ENCODE measurements at places on chromosomes 6 and 20.
A peak's percentile ranks its signal among the peaks of the same experiment; 100 is the strongest.

DNA sequence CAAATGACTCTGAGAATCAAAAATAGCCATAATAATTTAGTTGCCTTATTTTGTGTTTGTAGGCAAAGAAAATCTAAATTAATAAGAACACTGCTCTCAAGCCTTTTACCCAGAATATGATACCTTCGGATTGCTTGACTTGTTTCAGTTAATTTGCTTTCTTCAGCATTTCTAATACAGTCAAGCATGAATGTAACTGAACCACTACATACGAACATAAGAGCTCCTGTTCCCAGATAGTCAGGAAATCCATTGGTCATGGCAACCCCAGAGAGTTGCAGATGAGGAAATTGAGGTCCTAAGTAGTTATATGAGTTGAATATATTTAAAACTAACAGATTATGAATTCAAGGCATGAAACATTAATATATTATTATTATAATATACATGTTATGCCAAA lies 2.9 kb downstream of the FRK start:
- no peak for DNase-seq

GRCh38 chr6:150598858-150599198 lies 857 bp upstream of the PLEKHG1 start:
- no peak for DNase-seq

GRCh38 chr6:116472706-116473105 lies 11.5 kb downstream of the CALHM6 start:
- no peak for DNase-seq

DNA sequence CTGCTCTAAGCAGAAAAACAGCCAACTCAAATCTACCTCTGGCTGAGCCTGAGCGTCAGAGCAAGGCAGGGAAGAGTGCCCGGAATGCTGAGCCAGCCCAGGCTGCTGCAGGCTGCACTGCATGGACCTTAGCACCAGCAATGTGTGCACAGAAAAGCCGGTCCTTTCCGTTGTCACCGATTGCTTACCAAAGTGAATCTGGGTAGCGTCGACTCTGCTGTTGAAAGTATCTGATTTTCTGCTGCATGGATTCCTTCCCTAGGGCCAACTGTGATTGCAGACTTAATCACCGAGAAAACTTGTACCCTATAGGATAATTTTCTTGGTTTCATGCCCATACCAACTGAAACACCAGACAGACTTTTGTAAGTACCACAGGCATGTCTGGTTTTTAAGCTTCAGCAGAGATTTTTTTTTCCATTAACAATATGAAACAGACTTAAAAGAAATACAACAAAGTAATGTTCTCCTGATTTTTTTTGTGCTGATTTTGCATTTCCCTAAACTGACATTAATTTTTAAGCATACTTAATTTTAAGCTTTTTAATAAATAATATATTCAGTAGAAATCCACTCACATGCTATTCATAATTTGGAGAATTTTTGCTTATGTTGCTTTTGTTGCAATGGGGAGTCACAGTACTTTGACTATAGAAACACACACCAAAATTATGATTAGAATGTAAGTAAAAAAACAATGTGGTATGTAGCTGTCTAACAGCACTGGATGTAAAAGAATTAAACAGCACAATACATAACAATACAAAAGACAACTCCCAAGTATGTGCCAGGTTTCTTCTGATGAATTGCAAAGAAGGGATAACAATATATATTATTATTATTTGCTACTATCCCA lies 218.0 kb downstream of the THBS2 start:
- no peak for DNase-seq

GRCh38 chr6:72140795-72141194 lies 254.4 kb downstream of the RIMS1 start:
- DNase-seq: no peak

DNA sequence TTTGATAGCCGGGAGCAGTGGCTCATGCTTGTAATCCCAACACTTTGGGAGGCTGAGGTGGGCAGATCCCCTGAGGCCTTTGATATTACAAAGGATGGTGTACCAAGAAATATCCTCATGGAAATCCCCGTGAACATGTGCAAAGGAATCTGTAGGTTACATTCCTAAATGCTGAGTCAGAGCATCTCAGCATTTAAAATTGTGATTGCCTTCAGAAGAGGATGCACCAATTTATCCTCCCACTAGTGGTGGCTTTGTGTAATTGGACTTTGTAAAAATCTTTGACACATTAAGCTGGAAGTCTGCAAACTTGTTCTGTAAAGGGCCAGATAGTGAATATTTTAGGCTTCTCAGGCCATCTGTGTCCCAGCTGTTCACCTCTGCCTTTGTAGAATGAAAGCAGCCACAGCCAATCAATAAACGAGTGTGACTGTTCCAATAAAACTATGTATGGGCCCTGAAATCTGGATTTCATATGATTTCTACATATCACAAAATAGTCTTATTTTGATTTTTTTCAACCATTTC lies 11.8 kb downstream of the TMEM14B start:
- DNase-seq: no peak

DNA sequence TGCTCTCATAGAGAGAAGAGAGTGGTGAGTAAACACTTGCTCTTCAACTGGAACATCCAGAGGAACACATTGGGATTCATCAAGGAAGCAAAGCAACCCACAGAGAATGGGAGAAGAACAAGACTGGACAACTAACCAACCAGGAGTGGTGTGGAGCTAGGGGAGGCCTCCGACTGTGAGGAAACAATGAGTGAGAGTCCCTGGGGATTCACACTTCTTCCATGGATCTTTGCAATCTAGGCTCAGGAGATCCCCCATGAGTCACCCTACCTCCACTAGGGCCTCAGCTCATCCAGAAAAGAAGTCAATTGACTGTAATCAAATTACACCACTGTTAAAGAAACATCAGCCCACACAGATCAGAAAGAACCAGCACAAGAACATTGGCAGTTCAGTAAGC lies 42.3 kb upstream of the CLVS2 start:
- DNase-seq: no peak

DNA sequence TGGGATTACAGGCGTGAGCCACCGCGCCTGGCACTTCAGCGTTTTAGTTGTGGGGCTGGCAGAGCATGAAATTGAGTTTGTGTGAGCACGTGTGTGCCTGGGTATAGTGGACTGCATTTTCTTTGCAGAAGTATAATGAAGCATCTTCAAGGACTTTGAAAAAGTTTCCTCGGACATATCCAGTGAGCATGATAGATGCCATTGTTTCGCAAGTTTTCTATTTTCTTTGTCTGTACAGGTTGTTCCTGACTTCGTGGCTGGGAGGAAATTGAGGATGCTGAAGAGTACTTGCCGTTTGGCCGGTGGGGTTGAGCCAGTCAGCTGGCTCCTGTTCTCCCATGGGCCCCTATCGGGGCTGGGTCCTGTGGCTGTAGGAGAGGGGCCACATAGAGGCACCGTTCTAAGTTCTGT lies 55.9 kb downstream of the RREB1 start:
- peak; percentile 76 for DNase-seq

- no peak for DNase-seq
Measured at GRCh38 chr6:16043171-16044135, 85.4 kb upstream of the MYLIP start.

DNA sequence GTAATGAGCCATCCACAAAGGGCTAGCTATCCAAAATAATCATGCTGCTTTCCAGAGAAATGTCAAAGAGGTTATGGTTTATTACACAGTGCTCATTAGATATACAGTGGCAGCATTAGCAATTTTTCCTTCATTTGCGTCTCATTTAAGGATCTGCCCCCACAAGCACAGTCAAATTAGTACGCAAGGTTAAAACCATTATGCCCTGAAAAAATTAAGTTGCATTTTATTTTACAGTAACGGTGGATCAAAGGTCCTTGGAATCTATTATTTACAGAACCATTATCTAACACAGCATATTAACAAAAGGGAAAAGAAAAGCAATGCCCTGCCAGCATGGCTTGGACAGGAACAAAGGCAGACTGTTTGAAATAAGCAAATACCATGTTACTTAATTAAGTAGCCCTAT lies 144.8 kb downstream of the PDSS2 start:
- no peak for DNase-seq

DNA sequence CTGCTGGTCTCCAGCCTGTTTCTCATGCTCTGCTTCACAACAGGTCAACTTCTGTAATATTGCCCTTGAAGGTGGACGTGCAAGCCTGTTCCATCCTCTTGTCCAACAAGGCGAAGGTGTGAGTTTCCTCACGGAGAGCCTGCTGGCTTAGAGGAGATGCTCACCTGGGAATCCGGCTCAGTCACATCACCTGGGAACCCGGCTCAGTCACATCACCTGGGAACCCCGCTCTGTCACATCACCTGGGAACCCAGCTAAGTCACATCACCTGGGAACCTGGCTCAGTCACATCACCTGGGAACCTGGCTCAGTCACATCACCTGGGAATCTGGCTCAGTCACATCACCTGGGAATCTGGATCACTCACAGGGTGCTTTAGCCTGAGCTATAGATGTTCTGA lies 230.1 kb downstream of the ERMARD start:
- no peak for DNase-seq

DNA sequence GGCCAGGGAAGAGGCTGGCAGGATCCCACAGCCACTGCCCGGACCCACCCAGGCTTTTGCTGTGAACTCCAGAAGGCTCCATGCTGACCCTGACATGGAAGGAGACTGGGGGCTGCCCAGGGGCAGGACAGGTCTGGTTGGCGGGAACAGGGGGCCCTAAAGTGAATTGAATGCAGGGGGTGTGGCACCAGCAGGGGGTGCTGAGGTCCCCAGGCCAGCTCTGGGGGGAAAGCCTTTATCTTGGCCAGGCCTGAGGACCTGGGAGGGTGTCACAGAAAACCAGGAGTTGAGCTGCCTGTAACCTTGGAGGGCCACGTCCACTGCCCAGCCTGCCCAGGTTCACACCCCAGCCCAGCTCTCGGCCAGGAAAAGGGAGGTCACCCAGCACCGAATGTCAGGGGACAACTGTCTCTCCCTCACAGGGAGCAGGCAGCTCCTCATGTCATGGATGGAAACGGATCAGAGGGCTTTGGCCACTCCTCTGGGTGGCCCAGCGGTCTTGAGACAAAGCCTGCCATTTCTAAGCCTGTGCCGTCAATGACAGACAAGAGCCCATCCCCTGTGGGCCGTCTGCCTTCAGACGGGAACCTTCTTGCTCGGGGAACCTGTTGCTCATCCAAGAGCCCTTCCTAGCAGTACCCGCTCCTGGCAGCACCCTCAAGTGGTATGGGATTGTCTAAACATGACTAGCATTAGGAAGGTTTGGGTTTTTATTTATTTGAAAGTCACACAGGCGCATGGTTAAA lies 2.9 kb upstream of the YTHDF1 start:
- no peak for DNase-seq

DNA sequence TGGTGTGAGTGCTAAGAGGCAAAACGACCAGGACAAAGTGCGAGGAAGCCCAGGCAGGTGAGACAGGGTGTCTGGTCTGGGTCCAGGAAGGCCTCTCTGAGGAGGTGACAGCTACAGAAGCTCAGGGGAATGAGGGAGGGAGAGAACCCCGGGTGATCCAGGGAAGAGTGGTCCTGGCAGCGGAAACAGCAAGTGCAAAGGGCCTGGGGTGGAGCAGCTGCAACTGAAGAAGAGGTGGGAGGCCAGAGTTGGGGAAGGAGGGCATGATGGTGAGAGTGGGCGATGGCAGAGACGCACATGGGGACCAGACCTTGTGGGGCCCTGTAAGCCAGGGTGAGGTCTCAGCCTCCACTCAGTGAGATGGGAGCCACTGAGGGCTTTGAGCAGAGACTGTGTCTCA lies 45.8 kb downstream of the DLGAP4 start:
- DNase-seq: no peak

- DNase-seq: no peak
Measured at GRCh38 chr6:50276771-50277261, 227.1 kb upstream of the DEFB112 start.

GRCh38 chr6:118551063-118552053 lies 3.3 kb downstream of the PLN start:
- DNase-seq: no peak

- no peak for DNase-seq
Measured at GRCh38 chr6:42443312-42444060, 8.2 kb downstream of the TRERF1 start.

- no peak for DNase-seq
Measured at GRCh38 chr20:15618912-15619311, 954.3 kb downstream of the KIF16B start.

GRCh38 chr6:139483079-139483478 lies 108.6 kb upstream of the CITED2 start:
- DNase-seq: no peak

GRCh38 chr6:101203664-101204063 lies 189.8 kb upstream of the GRIK2 start:
- no peak for DNase-seq

DNA sequence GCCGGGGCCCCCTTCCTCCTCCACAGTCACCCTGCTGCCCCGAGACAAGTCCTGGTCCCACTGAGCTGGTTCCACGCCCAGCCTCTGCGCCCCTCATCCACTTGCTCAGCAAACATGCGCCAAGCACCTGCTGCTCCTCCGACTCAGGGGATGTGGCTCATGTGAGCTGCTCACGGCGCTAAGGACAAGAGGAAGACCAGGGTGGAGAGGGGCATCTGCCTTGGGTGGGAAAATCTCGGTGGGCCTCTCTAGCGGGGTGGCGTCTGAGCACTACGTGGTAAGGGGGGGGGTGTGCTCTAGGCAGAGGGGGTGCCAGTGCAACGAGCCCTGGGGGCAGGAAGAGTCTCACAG lies 4.5 kb downstream of the LAMA5 start:
- DNase-seq: no peak

GRCh38 chr6:106745824-106746582 lies 116.6 kb downstream of the QRSL1 start:
- no peak for DNase-seq

DNA sequence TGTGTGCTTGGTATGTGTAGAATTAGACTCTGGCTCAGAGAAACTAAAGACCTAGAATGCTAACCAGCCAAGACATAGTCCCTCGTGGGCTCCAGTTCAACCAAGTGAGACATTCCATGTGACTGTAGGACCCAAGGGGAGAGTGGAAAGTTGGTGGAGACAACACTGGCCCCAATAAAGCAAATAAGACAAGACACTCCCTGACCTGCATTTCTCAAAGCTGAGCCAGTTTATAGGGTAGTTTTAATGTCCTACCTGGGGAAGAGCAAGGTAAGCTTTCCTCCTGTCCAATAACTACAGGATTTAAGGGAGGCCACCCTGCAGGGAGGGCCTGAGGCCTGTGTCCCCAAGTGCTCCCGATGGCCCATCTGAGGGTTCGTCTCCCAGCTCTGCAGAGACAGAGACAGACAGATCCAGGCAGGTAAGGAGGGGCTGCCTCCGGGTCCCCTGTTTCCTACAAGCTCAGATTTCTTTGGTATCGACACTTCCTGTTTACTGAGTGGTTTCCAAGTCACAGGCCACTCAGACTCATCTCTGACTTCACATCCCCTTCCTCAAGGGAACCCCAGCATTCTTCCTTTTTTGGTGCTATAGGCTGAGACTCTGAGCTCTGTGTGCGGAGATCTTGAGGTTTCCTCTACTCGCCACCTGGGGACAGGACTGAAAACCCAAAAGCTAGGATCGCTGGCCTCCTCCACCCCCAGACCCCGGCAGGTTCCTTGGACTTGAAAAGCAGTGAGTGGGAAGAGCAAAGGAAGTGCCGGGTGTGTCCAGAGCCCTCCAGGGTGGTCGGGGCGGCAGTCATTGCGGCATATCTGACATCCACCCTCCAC lies 92.4 kb downstream of the PRND start:
- DNase-seq: no peak
